IPS DF 19.7 (cell line): ENCODE measurements at places on chromosomes 3 and 15.

DNA sequence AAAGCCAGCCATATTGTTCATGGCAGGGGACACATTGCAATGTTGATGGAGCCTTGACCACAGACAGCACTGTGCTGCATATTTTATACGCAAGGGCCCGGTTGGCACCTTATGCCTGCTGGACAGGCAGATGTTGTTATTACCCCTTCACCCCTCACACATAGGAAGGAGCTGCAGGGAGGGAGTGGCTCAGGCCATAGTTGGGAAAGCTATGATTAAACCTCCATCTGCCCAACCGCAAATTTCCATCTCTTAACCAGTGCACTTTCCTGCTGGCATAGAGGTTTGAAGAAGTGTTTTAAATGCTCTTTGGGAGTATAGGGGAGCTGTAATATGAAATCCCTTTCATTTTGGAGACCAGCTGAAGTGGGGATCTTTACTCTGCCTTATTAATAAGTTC is 224.7 kb downstream of the CACNA2D3 start:
- DNase-seq, result no peak

DNA sequence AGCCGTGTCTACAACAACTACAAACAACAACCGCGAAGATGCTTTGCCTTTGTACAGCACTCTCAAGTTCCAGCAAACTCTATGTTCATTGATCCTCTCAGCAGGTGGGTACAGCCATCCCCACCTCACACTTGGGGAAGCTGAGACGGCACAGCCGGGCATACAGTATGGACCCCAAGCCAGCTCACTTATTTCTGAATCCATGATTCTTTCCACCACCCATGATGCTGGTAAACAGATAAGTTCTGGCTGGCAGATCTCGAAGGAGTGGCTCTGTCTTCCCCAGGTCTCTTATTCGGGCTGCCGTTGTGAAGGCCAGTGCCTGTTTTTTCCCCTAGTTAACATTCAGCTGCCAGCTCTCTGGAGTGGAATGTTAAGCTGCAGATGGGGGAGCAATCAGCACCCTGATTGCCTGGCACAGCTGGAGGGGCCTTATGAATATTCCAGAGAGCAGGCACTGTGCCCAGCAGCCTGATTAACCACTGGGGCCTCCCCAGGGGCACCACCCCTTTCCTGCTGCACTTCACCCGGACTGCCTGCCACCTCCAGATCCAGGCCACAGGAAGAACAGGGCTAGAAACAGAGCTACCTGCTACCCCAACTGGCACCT is 73.2 kb downstream of the CORO2B start:
- DNase-seq, result no peak

- DNase-seq, result no peak
Measured at GRCh38 chr3:108527817-108528216, 17.4 kb upstream of the MYH15 start.

DNA sequence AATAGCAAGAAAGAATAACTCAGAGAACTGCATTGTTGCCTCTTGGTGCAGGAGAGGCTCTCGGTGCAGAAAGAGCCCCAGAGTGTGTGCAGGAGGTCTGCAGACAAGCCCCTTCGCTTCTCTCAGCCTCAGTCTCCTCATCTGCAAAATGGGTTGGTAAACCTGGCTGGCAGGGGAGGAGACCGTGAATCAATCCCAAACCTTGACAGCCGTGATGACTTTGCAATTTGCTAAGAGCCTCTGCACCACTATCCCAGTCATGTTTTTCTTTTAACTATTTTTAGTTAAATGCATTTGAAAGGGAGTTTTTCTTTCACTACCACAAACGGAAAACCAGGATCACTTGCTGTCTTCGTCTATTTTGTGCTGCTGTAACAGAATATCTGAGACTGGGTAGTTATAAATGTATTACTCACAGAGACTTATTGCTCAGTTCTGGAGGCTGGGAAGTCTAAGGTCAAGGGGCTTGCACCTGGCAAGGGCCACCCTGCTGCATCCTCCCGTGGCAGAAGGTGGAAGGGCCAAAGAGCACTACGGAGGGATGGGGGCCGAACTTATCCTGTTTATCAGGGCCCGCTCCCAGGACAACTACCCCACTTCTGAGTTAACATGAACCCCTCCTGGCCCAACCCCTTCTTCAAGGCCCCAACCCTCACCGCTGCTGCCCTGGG is 14.2 kb upstream of the IQSEC1 start:
- no peak for DNase-seq

DNA sequence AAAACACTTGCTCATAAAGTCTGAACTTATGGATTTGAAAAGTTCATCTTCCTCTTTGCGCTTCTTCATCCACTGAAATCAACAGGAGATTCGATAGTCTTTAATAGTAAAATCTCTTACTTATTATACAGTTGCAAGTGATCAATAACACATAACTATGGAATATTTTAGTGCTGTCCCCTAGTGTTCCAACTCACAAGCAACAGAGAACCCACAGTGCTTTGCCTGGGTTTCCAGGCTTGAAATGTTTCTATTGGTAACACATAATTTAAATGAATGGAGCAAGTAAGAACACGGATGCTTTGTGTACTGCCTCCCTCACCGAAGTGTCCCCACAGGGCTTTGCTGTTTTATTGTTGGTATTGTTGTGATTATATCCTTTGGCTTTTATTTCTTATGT is 93.5 kb downstream of the WDR72 start:
- DNase-seq, result no peak

GRCh38 chr15:60328852-60329443 is 68.8 kb downstream of the ANXA2 start:
- DNase-seq, result no peak

GRCh38 chr3:186510374-186511079 is 33.7 kb downstream of the CRYGS start:
- no peak for DNase-seq

DNA sequence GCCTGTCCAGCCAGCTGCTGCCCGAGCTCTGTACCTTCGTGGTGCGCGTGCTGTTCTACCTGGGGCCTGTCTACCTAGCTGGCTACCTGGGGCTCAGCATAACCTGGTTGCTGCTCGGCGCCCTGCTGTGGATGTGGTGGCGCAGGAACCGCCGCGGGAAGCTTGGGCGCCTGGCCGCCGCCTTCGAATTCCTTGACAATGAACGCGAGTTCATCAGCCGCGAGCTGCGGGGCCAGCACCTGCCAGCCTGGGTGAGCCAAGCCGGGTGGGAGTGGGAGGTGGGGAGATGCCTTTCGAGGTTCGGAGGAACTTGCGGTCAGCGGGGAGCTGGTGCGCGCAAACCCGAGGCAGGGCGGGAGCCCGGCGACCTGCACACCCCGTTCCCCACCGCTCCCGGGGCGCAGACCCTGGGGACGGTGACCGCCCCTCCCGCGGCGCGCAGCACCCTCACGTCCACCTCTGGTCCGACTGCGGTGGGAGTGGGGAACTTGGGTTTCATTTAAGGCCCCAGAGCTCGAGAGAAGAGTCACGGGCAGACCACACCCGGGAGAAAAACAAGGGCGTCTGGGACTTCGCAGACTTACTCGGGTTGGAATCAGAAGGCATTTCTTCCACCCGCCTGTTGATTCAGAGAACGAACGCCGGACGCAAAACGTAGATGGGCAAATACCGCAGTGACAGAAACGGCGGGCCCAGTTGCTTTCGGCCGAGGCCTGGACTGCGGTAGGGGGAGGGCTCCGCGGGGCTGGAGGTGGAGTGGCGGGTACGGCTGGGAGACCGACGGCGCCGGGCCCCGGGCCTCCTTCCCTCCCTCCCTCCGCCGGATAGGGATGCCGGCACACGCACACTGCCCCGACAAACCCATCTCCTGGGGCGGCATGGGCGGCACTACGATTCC is 708 bp downstream of the ESYT3 start:
- no peak for DNase-seq

DNA sequence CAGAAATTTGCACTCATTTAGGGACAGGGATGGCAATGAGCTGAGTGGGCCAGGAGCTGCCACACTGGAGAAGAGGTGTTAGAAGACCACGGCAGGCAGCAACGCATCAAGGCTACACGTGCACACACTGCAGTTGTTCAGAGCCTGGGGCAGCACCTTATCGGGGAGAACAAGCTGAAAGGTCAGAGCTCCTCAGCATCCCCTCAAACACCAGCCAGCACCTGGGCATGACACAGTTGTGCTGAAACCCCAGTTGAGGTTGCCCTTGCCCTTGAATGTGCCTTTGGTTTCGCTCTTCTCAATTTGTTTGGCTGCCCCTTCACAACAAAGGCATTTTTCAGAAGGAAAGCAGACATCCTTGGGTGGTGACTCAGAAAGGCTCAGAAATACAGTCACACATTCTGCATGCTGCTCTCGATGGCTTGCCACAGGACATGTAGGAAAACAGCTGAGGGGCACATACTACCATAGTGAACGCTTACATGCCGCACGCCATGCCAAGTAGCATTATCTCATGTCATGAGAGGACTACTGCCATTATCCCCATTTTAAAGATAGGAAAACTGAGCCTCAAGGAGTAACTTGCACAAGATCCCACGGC is 57.6 kb downstream of the ST8SIA2 start:
- no peak for DNase-seq

GRCh38 chr15:81029414-81030300 is 28.9 kb downstream of the TLNRD1 start:
- DNase-seq, result no peak

DNA sequence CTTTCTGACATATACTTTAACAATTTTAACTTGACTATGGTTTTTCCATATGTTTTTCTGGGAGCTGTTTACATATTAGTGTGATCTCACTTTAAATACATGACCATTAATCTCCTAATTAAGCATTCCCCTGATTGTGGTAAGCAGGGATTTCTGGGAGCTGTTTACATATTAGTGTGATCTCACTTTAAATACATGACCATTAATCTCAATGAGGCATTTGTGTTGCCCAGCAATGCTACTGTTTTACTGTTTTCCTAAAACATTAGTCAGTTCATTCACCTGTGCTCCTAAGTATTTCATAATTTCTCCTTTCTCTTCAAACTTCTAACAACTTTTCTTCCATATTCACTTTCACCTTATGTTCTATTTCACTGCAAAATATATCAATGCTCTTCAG is 3.6 kb upstream of the GRAMD1C start:
- no peak for DNase-seq

- DNase-seq, result no peak
Measured at GRCh38 chr3:82473864-82474541, 712.6 kb upstream of the GBE1 start.

DNA sequence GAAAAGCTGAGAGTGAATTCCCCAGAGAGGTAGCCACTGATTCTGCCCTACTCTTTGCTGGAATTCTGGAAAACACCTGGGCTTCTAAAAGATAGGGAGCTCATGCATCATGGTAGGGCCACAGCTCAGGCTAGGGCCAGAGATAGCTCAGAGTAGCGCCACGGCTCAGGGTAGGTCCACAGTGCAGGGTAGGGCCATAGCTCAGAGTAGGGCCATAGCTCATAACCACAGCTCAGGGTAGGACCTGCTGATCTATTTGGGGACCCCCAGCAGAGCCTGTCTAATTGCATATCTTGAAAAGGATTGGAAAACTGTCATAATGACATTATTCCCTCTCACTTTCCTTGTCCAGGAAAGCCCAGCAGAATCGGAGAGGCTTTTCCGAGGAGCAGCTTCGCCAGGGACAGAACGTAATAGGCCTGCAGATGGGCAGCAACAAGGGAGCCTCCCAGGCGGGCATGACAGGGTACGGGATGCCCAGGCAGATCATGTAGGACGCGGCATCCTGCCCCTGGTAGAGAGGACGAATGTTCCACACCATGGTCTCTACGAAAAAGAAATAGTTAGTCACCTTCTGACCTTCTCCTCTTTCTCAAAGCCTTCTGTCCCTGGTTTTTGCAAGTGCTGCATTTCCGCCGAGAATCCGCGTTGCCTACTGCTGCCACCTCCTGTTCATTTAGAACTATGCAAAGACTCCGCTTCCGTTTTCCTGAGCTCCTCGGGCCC is 14.5 kb downstream of the TAGLN3 start:
- DNase-seq, result no peak

DNA sequence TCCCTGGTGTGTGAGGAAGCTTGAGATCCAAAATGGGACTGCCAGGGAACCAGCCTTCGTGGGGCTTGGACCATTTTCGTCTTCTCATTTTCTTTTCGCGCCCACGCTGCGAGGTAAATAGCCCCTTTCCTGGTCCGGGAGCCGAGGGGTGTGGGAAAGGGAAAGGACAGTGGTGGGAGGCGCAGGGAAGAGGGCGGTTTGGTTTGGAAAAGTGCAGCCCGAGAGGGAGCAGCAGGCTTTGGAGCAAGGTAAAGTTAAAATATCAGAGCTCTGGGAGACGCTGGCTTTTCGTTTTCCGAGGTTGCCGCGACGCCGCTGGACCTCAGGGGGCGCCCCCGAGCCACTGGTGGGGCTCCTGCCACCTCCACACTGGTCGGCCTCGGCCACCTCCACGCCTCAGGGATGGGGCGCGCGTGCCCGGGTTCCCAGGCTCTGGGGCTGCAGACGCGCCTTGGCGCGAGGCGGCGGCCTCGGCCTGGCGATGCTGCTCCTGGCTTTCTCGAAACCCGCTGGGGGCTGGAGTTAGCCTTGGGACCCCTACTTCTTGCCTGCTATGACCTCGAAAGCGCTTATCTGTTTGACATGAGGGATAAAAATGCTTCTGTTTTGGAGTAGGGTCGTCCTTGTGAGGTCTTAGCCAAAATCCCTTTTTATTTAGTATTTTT is 3.2 kb downstream of the PTPRG start:
- no peak for DNase-seq
